ENCODE measurements at places on chromosomes 3 and 15.

DNA sequence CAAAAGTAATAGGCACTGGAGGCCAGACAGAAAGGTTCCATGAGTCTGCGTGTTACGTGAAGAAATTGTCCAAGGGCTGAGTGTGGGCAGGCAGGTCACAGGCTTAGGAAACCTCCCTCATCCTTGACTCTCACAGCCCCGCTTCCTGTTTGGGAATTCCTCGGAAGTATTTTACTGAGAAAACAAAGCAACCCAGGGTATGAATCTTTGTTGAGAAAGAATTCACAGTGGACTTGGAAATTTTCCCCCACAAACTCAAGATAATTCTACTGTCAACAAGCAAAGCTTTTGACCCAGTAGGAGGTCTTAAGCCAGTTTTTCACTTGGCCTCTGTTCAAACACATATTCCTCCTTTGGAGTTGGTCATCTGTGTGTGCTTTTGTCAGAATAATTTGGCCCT lies 377.1 kb upstream of the TPM1 start:
- peak; percentile 63 for DNase-seq

DNA sequence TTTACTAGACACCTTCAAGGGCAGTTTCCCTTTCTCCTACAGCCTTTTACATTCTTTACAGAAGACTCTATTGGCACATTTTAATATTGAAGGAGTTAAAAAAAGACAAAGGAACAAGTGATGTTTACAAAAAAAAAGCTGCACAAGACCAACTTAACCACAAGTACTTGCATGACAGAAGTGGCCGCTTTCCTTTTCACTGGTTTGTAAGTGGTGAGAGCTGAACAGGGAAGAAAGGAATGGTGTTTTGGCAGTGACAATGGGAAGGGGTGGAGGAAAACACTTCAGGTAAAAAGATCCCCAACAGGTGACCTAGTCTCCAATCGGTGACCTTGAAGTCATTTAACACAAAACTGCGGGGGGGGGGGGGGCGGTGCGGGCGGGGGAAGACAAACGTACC lies 1.1 kb downstream of the WDR72 start:
- peak; percentile 1 for DNase-seq

DNA sequence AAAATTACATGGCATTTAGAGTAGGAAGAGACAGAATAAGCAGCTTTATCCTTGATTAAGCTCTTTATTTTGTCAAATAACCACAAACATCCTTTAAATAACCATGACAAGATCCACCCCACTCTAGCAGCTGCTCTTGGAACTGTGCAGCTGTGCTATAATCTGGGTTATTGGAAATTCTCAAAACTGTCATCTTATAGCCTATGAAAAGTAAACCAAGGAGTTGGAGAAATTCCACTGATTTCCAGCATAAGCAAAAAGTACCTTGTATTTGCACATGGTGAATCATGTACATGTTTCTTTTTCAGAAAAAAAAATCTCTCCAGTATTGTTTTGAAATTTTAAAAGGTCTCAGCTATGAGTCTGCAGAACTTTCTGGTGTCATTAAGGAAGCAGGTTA lies 88.8 kb upstream of the ABI3BP start:
- no peak for DNase-seq

- no peak for DNase-seq
Observed at GRCh38 chr15:48273049-48273448, 58.2 kb upstream of the DUT start.

DNA sequence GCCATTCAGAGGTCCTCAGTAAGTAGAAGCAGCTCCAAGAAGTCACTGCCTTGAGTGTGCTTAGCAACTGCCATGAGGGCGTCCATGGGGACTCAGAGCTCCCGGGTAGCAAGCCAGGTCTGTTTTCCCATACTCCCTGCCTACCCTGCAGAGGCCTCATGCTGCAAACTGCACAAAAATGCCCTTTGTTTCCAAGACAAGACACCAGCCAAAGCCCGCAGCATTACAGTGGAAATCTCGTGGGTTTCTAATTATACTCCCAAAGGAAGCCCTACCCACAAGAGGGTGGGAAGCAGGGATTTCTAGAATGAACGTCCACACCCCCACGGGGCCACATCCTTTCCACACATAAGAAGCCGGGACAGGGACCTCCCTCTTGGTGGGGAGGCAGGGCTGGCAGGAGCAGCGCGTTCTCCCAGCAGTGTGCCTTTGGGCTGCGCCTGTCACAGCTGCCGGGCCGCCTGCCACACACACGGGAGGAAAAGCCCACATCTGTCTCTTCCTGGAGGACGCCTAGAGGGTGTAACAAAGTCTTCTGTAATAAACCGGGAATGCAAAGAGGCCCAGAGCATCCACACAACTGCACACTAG lies 31.1 kb downstream of the FAM174B start:
- DNase-seq = peak; percentile 37

DNA sequence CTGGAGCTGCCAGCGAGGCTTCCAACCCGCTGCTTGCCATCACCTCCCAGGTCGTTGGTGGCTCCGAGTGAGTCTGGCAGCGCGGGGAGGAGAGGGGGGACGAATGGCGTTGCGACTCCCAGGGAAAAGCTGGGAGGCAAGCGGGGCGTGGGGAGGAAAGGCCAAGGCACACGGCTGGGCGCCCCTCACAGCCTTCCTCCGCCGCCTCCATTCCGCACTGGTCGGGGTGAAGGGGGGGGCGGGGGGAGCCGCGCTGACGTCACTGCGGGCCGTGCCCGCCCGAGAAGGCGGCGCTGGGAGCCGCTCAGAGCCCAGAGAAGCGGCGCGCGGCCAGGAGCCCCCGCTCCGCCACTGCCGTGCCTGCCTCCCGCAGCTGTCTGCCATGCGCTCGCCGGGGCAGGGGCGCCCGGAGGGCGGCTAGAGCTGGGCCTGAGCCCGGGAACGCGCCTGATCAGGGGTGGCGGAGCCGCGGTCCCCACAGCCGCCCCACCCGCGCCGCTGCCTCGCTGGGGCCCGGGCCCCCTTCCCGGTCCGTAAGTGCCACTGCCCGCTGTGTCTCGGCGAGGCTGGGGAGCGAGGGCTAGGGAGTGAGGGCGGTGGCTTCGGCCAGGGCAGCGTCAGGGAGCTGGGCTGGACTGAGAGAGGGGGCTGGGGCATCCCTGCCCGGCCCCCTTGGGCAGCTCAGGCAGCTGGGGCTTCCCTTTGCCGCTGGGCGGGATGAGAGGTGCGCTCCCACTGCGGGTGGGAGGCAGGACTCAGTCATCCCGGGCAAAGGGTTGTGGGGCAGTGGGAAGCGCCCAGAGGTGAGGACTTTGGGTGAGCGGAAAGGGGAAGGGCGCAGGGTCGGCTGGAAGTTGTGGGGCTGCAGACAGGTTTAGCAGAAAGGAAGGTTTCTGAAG lies 27.8 kb upstream of the POLG start:
- DNase-seq = peak; percentile 48

GRCh38 chr3:122312826-122313225 lies 12.2 kb upstream of the CSTA start:
- DNase-seq = no peak

GRCh38 chr3:20246662-20247061 lies 60.7 kb upstream of the SGO1 start:
- DNase-seq = no peak

DNA sequence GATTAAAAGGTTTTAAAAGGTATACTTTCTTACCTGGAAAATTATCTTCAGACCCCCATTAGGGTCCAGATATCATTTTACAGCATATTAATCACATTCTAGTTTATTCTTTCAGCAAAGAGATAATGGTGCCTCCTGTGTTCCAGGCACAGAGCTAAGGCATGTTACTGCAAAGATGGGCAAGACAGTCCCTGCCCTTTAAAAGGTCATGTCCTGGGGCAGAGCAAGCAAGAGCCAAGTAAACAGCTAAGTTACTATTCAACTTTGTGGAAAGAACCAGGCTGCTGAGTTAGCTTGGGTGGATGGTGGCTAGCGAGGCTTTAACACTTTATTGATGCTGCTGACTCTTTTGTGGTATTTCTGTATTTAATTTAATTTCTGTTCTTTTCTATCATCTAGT lies 75.0 kb downstream of the LRRC28 start:
- DNase-seq = no peak

DNA sequence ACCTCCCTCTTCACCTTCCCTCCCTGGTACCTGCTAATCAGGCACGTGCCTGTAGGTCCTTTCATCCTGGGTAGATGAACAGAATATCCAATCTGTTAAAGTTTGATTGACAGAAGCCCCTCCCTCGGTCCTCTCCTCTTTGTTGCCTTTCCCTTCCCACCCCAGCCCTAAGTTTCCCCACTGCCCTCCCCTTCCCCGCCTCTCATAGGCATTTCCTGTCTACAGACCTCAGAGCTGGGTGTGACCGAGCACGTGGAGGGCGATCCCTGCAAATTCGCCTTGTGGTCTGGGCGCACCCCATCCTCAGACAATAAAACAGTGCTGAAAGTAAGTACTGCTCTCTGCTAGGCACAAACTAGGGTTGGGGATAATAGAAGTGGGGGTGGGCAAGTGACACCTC lies 239.2 kb upstream of the UMPS start:
- DNase-seq = no peak

GRCh38 chr3:12557473-12558100 lies 700 bp downstream of the MKRN2 start:
- DNase-seq = peak; percentile 42

DNA sequence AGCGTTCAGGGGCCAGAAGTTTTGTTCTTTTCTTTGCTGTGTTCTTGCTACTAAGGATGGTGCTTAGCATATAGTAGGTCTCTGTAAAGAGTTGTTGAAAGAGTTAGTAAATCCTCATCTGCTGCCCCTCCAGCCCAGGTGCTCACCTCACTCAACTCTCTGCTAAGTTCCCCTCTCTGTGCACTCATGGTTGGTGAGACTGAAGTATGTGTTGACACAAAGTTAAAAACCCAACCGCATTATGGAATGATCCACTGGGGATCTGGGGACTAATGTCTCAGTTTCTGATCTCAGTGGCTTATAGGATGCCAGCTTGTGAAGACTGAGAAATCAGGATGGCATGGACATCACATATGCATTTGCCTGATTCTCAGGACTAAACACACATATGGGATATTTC lies 13.8 kb downstream of the RYR3 start:
- no peak for DNase-seq

GRCh38 chr3:56754741-56755417 lies 46.9 kb downstream of the ARHGEF3 start:
- no peak for DNase-seq

DNA sequence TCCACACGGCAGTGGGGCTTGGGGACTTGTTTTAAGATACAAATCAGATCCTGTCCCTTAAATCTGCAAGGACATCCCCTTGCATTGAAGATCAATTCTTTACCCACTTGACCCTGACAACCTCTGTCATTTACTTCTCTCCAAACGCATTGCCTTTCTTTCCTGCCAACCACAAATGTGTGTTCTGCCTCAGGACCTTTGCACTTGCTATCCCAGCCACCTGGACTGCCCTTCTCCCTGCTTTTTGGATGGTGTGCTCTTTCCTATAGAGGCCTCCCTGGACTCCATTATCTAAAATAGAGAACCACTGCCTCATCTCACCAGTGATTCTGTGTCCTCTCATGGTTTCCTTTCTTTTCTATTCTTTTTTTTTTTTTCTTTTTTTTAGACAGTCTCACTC lies 1.5 kb upstream of the RPL29 start:
- no peak for DNase-seq

- no peak for DNase-seq
Observed at GRCh38 chr15:49320351-49320750, 102.7 kb upstream of the FGF7 start.

DNA sequence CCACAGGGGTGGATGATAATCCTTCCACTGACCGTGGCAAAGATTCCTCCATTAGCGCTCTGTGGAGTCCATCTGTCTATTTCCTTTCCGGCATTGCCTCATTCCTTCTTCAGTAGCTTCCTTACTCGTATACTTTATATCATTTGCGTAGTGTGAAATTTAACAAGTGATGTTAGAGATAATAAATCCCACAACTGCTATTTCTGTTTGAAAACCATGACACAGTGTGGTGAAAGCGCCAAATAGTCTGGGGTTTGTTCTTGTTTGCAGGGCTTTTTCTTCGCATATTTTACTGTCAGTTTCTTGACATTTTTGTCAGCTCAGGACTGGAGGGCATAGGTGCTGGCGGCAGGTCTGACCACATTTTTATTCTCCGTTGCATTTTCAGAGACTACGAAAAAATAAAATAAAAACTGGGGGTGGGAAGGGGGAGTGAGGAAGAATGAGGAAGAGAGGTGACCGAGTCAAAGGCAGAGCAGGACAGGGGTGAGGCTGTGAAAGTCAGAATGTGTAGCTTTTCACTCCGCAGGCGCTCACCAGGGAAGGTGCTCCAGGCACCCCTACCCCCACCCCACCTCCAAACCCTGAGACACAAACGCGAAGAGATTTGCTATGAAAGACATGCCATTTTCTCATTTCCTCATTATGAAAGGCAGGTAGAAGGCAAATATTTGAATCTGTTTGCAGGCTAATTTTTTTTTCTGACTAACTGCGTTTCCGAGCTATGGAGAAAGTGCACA lies 965.0 kb downstream of the MCTP2 start:
- DNase-seq = no peak

- no peak for DNase-seq
Observed at GRCh38 chr3:59698091-59698490, 648.3 kb upstream of the CFAP20DC start.

GRCh38 chr3:10855871-10856662 lies 40.0 kb downstream of the SLC6A11 start:
- no peak for DNase-seq

GRCh38 chr15:76158815-76159214 lies 99.0 kb downstream of the TMEM266 start:
- no peak for DNase-seq
